Stimulated activated CD4-positive, alpha-beta T cell treated with anti-CD3 and anti-CD28 coated beads, Interleukin-4, amount 100 ng/mL, for 4 hours (primary cell): ENCODE measurements at places on chromosomes 16 and 17.

DNA sequence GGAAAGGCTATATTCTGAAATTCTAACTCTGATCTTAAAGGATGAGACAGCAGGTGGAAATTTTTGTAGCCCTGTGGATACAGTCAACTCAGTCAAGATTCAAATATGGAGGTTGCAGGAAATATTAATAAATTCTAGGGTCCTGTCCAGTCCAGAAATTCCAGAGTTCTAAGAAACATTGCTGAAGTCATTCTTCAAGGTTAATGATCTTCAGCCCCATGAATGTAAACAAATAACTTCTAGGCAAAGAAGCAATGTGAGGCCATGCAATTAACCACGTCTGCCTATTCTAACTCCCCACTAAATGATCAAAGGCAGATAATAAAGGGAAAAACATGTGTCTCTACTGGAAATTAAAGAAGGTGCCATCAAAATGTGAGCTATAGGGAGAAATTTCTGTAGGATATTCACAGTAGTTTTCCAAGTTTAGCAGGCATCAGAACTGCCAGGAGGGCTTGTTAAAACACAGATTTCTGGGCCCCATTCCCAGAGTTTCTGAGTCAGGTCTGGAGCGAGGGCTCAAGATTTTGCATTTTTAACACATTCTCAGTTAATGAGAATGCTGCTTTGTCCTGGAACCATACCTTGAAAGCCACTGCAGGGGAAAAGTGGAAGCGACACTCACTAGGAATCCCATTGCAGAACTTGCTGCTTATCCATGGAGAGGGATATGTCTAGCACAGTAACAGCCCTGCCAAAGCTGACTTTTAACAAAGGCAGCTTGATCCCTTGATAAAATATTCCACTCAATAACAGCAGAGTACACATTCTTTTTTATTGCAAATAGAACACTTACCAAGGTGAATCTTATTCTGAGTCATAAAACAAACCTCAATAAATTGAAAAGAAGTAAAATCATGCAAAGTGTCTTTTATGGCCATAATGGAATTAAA lies 61.8 kb downstream of the DNAH3 start:
- DNase-seq = no peak

DNA sequence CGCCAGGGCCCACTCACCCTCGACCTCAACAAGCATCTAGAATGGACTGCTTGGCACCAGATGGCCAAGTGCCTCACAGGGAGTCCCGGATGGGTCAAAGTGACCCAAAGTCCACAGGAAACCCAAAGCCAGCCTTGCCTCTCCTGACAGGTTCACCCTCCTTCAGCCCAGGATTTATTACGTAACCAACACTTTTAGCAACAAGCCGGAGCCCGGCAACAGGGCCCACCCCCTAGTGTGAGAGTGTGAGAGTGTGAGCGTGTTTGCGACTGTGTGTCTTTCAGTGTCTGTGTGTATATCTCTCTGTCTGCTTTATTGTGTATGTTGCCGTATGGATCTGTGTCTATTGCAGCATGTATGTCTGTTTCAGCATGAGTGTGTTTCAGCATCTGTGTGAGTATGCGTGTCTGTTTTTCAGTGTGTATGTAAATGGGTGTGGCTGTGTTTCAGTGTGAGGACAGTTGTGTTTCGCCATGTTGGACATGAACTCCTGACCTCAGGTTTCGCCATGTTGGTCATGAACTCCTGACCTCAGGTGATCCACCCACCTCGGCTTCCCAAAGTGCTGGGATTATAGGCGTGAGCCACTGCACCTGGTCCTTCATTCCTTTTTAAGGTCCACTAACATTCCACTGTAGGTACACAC lies 13.7 kb upstream of the PEMT start:
- no peak for DNase-seq

- no peak for DNase-seq
Measured at GRCh38 chr16:56231-56927, 2.8 kb downstream of the SNRNP25 start.

DNA sequence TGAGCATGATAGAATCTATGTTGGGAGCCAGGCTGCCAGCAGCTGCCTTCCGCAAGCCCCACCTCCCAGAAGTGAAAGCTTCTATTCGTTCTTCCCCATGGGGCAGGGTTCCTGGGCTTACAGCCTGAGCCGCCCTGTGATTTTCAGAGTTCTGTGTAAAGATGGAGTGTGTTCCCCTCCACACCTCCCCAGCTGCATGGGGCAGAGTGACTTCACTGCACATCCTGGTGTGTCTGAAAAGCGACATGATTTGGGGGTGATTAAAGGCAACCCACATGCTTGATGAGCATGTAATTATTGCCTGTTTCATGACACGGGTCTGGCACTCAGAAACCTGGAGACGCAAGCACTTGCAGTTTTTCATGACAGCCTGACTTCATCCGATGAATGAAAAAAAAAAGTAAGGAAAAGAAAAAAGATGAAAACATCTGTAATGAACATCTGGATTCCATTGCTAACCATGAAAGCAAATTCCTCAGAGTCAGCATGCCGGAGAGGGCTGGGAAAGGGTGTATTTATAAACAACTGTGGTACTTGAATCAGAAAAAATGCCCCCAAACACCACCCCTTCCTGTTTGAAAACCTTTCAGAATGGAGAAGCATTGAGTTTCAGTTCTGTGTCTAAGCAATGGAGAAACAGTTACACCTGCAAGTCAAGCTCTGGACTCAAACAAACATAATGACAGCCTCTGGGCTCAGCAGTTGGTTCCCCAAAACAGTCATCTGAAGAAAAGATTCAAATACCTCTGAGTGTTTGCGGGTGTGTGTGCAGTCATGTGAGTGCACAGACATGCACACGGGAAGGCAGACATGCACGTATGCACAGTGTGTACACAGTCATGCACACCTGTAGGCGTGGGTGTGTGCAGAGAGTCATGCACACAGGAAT lies 266.0 kb downstream of the ENGASE start:
- DNase-seq = no peak
